ENCODE measurements at places on chromosomes 6 and 20.
A peak's percentile ranks its signal among the peaks of the same experiment; 100 is the strongest.

- no peak for DNase-seq
These were observed 166.6 kb upstream of the MARCKS start for GRCh38 chr6:113690281-113691259.

GRCh38 chr6:117776441-117776840 is 101.2 kb downstream of the NUS1 start:
- no peak for DNase-seq

DNA sequence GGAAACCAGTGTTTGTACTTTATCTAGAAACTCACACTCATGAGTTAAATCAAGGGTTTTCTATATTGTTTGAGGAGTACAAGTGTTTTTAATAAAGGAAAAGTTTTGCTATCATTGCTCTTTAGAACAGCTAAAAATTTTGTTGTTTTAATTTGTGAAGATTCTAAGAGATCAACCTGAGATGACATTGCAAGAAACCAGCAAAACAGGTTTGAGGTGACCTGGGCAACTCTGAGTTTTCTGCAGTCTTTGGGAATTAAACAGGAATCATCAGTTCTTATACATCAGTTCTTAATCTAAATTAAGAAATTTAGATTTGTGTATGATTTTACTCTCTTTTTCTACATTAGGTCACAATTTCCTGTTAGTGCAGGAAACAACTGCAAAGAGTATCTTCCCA is 114.5 kb downstream of the JAG1 start:
- DNase-seq, result no peak

- no peak for DNase-seq
These were observed 111.0 kb downstream of the SOBP start for GRCh38 chr6:107600936-107601335.

GRCh38 chr6:40754461-40755045 is 167.4 kb upstream of the LRFN2 start:
- DNase-seq, result no peak

- no peak for DNase-seq
These were observed 16.4 kb upstream of the BRPF3 start for GRCh38 chr6:36180126-36180525.

GRCh38 chr20:47209982-47210381 is 146.5 kb downstream of the ZMYND8 start:
- no peak for DNase-seq

- no peak for DNase-seq
These were observed 63.9 kb upstream of the SLCO4A1 start for GRCh38 chr20:62578294-62578897.

DNA sequence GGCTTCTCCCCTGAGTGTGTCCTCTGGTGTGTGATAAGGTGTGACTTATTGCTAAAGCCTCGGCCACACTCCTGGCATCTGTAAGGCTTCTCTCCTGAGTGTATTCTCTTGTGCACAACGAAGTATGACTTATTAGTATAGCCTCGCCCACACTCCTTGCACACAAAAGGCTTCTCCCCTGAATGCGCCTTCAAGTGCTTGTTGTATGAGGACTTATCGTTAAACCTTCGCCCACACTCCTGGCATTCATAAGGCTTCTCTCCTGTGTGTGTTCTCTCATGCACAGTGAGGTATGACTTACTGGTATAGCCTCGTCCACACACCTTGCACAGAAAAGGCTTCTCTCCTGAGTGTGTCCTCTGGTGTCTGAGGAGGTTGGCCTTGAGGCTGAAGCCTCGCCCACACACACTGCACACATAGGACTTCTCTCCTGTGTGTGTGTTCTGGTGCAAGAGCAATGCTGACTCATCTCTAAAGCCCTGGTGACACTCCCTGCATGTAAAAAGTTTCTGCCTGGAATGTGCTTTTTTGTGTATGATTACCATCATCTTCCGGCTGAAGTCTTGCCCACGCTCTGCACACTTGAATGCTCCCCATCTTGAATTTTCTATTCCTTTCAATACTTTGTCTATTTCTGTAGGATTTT is 20.4 kb downstream of the ZNF337 start:
- no peak for DNase-seq

GRCh38 chr20:12775041-12775440 is 233.7 kb upstream of the SPTLC3 start:
- DNase-seq, result no peak

DNA sequence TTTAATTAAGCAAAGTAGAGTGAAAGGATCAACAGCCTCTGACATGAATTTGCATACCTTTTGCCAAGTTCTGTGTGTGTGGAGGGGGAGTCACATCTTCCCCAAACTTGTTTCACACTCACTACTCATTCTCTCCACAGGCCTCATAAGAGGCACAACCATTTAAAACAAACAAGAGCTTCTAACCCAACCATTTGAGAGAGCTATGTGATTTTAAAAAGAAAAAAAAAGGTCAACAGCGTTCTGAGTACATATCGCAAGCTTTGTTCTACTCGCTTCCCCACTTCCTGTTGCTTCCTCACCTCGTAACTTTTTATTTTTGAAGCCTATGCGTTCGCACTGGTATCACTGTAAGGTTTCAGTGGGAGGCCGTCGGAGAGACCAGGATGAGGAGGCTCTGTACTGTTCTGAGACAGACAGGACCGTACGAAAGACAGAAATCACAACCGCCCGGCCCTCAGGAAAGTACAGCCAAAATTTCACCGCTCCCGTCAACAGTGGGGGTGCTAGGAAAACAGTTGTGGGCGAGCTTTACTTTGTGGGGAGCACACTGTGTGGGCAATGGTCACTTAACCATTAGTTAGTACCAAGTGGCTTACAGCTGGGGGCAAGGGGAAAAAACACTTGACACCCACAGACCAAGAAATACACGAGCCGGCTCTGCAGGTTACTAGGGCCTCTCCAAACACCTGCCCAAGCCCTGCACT is 61.3 kb downstream of the TRERF1 start:
- peak; percentile 71 for DNase-seq

GRCh38 chr6:40323881-40324634 is 263.1 kb downstream of the LRFN2 start:
- no peak for DNase-seq

GRCh38 chr6:35184580-35185301 is 29.0 kb upstream of the SCUBE3 start:
- DNase-seq, result no peak

DNA sequence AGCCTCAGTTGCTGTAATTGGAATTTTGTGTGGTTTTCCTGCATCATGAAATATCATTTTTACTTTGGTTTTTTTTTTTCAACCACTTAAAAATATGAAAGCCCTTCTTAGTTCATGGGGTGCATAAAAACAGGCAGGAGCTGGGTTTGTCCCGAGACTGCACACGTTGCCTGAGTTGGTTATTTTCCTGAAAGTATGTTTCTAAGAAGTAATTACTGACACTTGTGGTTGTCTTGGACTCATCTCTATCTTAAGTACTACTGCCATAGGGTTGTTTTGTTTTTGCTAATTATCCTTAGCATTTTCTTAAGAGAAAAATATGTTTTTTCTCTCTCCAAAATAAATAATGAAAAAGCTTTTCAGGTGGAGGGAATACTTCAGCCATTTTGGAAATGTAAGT is 40.1 kb downstream of the FAM120B start:
- DNase-seq, result no peak
